ENCODE measurements at places on chromosomes 16 and 17.

GRCh38 chr17:63774969-63775265, 947 bp downstream of the DDX42 start:
- no peak for DNase-seq

DNA sequence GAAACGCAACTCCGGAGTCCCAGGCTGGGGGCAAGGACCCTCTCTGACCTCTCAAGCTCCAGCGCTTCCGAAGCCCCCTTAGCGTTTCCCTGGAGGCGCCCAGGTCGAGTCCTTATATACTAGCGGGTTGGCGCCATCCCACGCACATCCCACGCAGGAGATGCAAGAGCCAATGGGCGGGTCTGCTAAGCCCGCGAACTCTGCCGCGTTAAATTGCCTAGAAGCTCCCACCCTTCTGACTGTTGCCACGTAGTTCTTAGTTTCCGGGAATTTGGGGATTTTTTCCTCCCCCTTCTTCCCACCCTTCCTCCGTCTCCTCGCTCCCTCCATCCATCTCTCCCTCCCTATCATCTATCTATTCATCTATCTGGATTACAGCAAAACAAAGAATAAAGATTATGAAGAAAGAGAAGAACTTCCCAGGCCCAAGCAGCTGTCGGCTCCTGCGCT, at the start of gene SLFN11:
Gene SLFN11, minus strand, starts transcription at position 88 of the 450 bp plus-strand sequence. CDS start 9,814 bp downstream, outside the sequence.
- DNase-seq: peak; percentile 74

- no peak for DNase-seq
Measured at GRCh38 chr17:1779571-1780131, 17.8 kb downstream of the SERPINF1 start.

DNA sequence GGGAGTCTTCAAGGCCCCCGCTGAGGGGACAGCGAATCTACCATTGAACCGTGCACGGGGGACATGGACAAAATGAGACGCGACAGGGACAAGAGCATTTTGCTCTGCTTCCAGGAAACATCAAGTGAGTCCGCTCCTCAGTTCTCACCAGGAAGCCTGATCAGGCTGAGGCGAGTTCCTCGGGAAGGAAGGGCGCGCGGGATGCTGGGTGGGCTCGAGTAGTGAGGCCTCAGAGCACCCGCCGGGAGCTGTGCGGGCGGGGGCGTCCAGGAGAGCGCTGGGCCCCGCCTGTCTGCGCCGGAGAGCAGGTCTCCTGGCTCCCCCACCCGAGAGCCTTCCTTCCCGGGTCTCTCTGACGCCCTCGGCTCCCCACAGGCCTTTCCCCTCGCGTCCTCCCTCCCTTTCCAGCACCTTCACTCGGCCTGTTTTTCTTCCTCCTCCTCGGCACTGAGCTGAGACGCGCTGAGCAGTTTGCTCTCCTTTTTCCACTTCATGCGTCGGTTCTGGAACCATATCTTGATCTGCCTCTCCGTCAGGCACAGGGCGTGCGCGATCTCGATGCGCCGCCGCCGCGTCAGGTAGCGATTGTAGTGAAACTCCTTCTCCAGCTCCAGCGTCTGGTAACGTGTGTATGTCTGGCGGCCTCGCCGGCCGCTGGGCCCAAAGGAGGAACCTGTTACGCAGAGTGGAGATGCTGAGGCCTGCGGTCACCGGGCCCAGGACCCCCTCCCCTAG, 2.6 kb upstream of the HOXB5 start:
- no peak for DNase-seq

DNA sequence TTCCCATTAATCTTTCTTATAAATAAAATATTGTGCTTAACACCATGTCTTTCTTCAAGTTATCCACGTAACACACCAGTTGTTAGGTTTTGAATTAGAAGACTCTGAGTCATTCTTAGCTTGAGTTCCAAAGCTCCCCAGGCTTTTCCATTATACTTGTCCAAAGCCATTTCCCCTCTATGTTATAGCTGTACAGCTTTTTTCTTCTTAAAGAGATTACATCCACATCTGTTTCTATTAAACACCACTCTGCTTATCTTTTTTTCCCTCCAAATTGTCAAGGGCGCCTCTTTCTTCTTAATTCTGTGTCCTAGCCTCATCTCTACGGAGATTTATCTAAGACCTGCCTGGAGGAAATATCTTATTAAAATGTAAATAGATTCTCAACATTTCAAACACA, 139.4 kb upstream of the CPHXL start:
- no peak for DNase-seq

- DNase-seq: no peak
Measured at GRCh38 chr16:89084411-89084810, 9.2 kb upstream of the ACSF3 start.

- no peak for DNase-seq
Measured at GRCh38 chr17:76034428-76035350, 7.6 kb upstream of the EVPL start.

DNA sequence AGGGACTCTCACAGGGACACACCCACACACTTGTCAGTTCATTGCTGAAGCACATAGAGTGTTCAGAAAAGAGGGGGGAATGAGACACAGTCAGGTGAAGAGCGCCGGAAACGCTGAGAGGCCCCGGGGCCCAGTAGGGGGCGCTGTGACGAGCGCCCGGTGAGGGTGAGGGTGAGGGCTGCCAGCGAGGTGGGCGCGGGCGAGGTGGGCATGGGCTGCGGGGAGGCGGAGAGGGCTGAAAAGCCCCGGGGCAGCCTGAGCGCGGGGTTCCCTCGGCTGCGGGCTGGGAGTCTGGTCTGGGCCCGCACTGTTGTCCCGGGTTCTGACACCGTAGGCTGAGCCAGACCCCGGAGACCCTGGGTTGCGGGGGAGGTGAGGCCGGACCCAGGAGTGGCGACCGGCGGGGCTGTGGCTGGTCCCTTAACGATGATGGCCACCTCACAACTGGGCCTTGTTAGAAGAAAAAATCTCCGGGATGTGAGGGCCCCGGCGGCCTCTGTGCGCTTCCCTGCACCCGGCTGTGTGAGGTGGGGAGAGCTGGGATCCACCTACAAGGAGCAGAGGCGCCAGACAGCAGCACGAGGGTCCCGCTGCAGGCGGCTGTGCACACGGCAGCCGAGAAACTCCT, 91.4 kb downstream of the C16orf78 start:
- DNase-seq: no peak

GRCh38 chr17:29010586-29010985, 4.8 kb upstream of the SEZ6 start:
- DNase-seq: no peak

GRCh38 chr16:6634151-6634550, 698.5 kb upstream of the RBFOX1 start:
- DNase-seq: no peak

- no peak for DNase-seq
Measured at GRCh38 chr17:73546770-73547536, 97.3 kb downstream of the SDK2 start.

GRCh38 chr17:66963909-66964771, at the start of gene CACNG4:
Gene CACNG4, plus strand, starts transcription at chr17:66964707. Its CDS starts 205 bp downstream, at chr17:66964912.
- no peak for DNase-seq

GRCh38 chr16:2340564-2341455, at the start of gene ABCA3:
Gene ABCA3, minus strand, starts transcription at chr16:2340728. Its CDS starts 14,262 bp downstream, at chr16:2326466.
- DNase-seq: peak; percentile 88

- no peak for DNase-seq
Measured at GRCh38 chr17:73954951-73955350, 248.5 kb upstream of the RPL38 start.

GRCh38 chr17:9878786-9879525, 26.1 kb downstream of the RCVRN start:
- no peak for DNase-seq

GRCh38 chr17:66364508-66364907, 62.1 kb downstream of the PRKCA start:
- DNase-seq: no peak

DNA sequence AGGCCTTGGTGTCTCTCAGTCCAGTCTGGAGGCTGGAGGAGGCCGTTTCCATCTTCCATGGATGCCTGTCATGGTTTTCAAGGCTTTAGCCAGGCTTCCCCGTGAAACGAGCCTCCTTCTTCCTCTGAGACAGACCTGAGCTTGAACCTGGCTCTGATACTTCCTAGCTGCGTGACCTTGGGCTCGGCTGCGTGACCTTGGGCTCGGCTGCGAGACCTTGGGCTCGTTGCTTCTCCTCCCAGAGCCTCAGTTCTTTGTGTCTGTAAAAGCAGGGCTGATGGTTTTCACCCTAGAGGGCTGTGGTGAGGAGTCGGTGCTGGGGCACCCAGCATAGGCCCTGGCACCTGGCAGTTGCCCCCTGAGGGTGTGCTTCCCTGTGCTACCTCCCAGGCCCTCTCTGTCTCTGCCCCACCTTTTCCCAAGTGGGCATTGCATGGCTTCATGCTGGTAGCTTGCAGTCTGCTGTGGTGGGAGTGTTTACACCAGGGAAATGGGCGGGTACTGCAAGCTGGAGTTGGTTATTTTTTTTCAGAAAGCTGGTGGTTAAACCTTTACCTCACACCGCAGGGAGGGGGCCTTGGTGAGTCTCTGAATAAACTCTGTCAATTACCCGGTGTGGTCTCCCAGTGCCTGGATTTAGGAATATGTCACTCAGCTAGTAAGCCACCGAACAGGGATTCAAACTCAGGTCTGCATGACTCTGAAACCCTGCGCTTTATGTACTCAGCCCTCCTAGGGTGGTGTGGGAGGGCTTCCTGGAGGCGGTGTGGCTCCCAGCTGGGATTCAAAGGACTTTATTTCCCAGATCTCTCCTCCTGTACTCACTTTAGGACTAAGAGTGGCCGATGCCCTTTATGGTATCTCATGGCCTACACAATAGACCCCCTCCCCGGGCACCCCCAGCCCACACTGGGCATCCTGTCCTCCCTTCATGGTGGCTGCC, 129.0 kb upstream of the CIBAR2 start:
- DNase-seq: no peak

DNA sequence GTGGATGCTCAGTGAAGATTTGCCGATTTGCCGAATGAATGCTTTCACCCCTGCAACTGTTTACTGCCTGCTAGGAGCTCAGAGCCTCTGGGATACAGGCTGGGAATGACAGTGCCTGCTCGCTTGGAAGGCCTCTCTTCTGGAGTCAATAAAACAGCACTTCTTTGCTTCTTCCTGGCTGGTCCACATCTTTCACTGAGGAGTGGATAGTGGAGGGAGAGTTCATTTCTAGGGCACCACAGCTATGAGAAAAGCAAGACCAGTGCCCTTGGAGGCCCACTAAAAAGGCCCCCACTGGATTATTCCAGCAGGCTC, 3.1 kb upstream of the USP7 start:
- DNase-seq: no peak

DNA sequence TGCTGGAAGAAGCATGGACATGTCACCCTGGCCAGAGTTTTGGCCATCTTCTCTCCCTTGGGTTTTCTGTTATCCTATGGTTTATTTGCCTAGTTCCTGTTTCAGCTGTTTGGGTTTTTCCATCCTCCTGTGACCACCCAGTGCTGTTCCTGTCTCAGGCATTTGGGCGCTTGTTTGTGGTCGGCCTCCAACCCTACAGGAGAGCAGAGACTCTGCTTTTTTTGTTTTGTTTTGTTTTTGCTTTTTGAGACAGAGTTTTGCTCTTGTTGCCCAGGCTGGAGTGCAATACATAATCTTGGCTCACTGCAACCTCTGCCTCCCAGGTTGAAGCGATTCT, 3.3 kb upstream of the ZC3H7A start:
- DNase-seq: no peak

- DNase-seq: no peak
Measured at GRCh38 chr17:72713701-72714100, 378.8 kb downstream of the SLC39A11 start.

DNA sequence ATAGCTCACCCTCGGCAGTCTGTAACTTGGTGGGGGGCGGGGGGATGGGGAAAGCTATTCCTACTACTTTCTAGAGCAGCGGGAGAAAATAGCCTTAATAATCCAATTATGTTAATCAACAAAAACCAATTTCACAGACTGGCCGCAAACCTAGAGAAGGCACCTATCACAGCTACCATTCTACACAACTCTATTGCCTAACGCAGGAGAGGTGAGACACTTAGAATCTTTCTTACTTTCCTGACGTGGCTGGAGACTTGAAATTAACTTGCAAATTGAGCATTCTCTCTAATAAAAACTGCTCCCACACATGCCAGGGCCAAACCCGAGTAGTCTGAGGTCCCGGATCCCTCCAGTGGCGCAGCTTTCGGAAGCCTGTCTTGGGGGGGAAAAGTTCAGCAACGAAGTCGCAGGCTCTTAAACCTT, 794 bp downstream of the SMG6 start:
- no peak for DNase-seq
